ENCODE measurements at places on chromosomes 4 and X.

DNA sequence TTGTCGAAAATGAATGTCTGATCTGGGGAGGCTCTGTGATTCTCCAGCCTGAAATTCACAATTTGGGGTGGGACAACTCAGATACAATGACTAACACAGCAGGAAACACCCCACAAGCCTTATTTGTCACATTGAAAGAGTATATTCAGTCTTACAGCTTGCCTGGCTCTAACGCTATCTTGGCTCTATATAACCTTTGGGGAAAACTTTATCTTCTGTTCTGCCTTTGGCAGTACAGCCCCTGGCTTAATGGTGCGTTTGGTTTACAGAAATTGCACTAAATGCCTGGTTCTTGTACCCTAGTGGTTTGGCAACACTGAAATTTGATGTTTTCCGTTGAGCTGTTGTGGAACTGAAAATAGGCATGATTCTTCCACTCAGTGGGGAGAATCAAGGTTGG, 178.1 kb upstream of the VEGFC start:
- DNase-seq: peak; percentile 33

GRCh38 chrX:117301086-117301485, 815.5 kb downstream of the KLHL13 start:
- no peak for DNase-seq

DNA sequence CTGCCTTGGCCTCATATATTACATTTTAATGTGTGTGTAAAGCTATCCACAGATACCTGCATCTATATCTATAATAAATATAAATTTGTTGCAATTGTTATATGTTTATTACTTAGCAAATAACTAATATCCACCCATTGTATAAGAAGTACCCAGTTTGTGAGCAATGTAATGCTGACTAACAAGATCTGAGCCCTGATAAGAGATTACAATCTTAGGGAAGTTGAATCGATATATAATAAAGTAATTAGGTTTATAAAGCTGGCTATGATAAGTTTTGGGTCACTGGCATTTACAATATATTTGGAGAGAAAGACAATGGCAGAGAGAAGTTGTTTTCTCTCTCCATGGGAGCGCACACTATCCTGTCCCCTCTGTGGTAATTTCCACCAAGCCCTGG, 280.6 kb downstream of the NR3C2 start:
- DNase-seq: no peak

GRCh38 chrX:38923451-38923969, 122.3 kb downstream of the MID1IP1 start:
- DNase-seq: no peak

DNA sequence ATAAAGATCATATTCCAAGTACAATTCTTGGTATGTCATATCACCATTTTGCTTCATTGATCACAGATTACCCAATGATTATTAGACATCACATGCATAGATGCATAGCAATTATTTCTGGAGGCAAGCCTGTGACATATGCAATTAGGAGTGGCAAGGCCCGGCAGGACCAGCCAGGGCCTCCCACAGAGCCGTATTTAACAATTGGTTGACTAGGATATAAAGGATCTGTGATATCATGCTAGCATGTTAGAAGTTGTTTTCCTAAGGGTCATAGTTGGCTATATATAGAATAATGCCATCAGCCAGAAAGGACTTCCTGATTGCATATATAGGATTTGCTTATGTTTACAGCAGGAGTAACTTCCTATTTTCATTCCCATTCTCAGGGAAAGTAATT, 103.5 kb upstream of the OTUD4 start:
- no peak for DNase-seq

DNA sequence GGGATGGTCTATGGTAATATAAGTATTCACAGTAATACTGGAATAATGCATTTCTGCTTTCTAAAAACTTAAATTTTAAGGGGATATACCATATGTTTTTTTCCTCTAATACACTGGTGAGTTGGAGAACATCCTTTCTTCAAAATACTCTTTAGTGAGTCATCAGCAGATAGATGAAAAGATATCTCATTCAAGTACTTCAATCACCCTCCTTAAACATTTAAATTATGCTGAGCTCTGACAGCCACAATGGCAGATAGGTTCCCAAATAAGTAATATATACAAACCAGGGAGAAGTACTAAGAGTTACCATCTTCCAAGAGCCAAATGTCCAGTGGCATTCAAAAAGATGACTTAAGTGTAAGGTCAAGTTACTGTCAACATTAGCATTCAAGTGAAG, 52.2 kb downstream of the AMMECR1 start:
- no peak for DNase-seq

GRCh38 chr4:86818841-86819240, 30.3 kb downstream of the SLC10A6 start:
- no peak for DNase-seq

DNA sequence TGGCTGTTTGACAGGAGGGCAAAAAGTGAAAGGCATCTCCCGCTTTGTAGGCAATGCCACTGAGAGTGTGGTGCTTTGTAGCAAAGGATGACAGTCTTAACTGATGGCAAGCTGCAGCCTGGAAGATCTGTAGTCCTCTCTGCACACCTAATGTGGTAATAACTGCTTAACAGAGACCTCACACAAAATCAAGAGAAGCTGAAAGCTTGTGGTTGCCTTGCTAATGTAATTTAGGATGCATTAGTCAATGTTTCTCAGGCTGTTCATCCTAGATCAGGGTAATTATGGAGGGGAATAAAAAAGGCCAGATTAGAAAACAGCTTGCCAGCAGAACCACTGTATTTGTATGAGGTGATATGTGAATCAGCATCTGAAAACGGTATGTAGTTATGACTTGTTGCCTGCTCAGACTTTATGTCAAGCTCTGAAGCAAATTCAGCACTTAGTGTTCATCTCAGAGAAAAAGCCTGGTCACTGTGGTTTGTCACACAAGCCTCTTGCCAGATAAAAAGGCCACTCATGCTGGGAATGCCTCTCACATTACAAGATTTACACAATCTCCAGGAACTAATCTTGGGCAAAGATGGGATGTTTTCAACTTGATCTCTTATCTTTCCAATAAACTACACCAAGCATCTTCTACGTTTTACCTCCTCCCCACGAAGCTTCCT, 130.8 kb downstream of the ENOX2 start:
- no peak for DNase-seq

DNA sequence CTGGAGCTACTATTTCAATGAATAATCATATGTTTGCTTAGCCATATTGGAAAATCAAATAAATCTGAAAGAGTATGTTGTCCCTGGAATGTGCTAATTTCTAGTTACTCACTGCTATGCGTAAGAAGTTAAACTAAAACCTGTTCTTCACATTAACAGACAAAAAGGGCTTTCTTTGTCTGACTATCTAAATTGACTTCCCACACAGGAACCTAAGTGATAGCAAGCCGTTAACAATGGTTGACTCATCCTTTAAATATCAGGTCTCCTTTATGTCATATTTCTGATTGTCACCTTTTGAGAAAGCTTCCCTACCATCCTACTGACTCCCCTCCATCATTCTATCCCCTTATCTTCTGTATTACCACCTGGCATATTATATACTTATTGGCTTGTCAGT, 81.4 kb downstream of the AMELX start:
- no peak for DNase-seq

DNA sequence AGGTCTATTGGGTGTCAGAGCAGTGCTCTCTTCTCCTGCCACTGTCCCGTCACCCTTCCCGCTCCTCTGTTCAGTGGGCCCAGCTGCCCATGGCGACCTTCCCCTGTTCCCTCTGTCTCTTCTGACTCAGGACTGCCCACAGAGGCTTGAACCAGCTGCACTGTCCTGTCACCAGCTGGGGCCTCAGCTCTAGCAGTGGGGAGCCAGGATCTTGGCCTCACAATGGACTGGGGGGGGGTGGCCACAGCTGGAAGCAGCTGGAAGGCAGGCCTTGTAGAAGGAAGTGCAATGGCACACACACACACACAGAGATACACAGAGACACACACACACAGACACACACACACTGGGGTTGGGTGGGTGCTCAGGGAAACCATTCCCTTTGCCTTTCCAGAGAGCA, 114.0 kb upstream of the PJA1 start:
- no peak for DNase-seq

DNA sequence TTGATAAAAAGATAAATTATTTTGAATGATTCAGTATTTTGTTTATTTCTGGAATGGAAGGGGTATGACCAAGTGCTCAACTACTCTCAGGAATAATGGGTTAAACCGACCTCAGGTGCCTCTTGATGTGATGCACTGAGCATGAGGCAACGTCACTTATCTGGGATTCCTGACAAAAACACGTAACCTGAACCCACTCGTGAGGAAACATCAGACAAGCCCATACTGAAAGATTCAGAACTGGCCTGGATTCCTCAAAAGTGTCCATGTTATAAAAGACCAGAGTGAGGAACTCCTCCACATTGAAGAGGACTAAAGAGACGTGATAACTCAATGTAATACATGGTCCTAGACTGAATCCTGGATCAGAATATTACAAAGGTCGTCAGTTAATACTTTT, 144.0 kb downstream of the FNIP2 start:
- no peak for DNase-seq

- no peak for DNase-seq
These were observed 5.7 kb downstream of the IL2 start for GRCh38 chr4:122450847-122451246.

DNA sequence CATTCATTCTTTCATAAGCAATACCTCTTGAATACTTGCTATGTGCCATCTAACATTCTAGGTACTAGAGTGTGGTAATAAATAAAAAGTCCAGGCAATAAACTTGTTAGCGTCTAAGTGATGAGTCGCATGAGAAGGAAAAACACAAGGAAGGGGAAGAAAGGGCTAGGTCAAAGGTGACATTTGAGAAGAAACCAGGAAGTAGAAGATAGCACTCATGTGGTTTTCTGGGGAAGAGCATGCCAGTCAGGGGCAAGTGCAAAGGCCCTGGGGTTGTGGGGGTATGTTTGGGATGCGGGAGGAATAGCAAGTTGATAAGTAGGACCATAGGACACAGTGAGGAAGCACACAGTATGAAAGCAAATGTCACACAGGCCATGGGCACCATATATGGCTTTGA, 157.0 kb downstream of the TSPAN5 start:
- no peak for DNase-seq

DNA sequence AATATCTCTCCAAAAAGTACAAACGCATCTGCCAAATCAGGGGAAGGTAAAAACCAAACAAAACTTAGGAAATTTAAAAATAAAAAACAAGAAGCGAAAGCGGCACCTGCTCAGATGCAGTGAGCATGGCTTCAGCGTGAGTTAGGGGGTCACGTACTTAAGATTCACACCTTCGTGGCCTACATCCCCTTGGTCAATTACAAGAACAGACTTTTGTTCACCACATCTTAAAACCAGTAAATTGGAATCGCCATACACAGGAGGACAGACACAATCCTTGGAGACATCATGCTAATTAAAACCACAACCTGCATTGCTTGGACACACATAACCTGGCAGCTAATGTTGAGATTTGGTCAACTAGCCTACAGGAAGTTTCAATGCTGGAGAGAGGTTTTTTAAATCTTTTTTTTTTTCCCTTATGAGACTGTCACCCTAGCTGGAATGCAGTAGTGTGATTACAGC, 12.5 kb upstream of the SEL1L3 start:
- DNase-seq: no peak

DNA sequence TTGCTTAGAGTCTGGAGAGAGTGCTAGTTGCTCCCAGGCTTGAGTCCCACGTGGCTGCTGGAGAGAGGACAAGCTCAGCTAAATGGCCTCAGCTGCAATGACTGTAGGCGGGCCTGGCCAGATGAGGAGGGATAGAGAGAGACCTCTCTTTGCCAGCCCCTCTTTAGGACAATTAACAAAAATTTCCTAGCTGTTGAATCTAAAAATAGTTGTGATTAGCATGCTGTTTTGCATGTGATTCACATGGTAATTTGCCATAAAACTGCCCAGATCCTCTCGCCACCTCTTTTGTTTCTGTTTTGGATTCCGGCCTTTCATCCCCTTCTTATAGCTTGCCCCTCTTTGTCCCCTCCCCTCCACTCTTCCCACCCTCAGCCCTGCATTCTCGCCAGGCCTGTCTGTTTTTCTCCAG, 28.9 kb upstream of the PRPS1 start:
- no peak for DNase-seq

DNA sequence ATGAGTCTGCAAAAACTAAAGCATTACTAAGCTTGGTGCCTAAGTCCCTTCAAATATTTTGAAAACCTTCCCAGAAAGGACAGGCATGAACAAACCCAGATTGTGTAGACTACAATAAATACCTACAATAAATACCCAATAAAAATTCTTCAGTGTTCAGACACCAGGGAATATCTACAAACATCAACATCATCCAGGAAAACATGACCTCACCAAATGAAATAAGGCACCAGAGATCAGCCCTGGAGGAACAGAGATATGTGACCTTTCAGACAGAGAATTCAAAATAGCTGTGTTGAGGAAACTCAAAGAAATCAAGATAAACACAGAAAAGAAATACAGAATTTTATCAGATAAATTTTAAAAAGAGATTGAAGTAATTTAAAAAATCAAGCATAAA, 57.8 kb upstream of the NLRP2B start:
- DNase-seq: no peak

DNA sequence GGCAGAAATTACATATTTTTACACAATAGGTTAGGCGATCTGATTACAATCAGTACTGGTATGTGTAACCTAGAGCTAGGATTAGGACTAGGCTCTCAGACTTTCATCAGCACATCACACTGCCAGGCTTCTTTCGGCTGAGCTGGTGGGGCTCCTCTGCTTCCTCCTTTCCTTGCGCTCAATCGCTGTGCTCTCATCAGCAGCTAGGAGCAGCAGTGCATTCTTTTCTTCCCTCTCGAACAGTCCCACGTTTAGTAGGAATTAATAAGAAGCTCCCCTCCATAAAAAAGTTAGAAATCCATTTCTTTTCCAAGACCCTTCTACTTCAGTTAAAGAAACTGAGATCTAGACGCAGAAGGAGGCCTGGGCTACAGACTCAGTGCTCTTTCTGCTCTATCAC, 350.4 kb downstream of the SPRY1 start:
- DNase-seq: no peak

GRCh38 chr4:170047771-170048354, 21.7 kb upstream of the MFAP3L start:
- no peak for DNase-seq

DNA sequence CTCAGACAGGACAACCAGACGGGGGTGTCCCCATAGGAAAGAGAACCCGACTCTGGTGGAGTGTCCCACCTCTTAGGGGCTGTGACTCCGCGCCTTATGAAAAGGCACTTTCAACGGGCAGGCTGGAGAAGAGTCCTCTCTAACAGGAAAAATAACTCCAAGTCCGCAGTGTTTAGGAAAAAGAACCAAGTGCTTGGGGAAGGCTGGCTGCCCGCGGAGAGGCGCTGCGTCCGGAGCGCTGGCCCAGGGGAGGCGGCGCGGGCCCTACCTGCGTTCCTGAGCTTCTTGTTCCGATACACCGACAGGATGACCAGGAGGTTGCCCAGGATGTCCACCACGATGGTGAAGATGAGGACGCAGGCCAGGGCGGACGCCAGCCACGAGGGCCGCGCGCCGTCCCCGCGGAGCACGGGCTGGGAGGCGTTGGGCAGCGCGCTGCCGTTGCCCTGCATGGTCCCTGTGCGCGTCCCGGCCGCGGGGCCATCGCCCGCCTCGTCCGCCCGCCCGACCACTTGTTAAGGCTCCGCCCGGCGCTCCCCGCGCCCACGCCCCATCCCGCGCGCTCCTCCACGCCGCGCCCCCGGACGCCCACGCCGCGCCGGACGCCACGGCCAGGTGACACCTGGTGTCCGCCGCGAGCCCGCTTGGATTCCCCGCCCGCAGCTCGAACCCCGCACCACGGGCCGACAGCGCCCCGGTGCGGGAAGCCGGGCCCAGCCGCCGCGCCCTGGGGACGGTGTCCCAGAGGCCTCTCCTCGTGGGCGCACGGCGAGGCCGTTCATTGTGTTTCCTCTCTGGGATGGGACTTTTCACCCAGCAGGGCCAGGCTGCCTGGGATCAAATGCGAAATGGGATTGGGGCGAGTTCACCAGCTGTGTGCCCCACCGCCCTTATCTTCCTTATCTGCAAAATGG, at the start of gene MTNR1A:
Gene MTNR1A, minus strand, starts transcription at position 654 of the 914 bp plus-strand sequence. Its CDS starts 202 bp downstream, at position 452.
- DNase-seq: no peak
